ENCODE measurements at places on chromosomes 5 and 9.

- no peak for DNase-seq
These were observed 108.8 kb downstream of the ANXA1 start for GRCh38 chr9:73260506-73260905.

DNA sequence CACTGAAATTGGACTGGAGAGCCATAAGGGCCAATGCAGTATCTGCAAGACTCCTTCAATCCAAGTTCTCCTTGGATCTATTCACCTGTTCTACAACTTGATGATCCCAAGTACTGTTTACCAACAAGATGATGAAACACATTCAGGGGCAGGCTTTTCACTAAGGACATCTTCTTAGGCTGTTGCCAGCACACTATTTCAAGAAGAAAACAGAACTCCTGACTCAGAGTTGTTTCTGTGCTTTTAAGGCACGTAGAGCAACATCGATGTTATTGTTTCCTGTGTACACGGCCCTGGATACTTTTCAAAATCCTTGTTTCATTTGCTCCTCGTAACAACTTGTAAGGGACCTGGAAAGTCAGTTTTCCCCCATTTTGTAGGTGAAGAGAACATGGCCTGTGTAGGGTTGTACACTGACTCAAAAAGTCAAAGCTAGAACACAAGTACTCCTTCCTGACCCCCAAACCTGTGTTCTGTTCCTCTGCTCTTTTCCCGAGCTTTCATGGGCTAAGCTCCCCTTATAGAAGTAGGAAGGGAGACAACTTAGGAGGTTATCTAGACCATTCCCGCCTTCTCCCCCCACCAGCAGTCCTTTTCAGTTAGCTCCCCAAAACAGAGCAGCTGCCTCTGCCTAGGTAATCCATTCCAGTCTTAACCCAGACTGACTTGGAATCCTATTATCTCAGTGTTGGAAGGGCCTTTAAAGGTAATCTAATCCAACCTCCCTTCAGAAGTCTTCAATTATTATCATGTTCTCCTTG, 5.2 kb upstream of the MGAT1 start:
- DNase-seq, result no peak

- DNase-seq, result no peak
These were observed 74.6 kb downstream of the DOCK2 start for GRCh38 chr5:169711551-169712225.

GRCh38 chr5:64149268-64149667, 16.4 kb upstream of the RNF180 start:
- DNase-seq, result no peak

GRCh38 chr9:136713550-136713949, 1.2 kb downstream of the DIPK1B start:
- no peak for DNase-seq

Measured in central memory CD4-positive, alpha-beta T cell (primary cell).